ENCODE measurements at places on chromosomes 1 and 21.
A peak's percentile ranks its signal among the peaks of the same experiment; 100 is the strongest.

DNA sequence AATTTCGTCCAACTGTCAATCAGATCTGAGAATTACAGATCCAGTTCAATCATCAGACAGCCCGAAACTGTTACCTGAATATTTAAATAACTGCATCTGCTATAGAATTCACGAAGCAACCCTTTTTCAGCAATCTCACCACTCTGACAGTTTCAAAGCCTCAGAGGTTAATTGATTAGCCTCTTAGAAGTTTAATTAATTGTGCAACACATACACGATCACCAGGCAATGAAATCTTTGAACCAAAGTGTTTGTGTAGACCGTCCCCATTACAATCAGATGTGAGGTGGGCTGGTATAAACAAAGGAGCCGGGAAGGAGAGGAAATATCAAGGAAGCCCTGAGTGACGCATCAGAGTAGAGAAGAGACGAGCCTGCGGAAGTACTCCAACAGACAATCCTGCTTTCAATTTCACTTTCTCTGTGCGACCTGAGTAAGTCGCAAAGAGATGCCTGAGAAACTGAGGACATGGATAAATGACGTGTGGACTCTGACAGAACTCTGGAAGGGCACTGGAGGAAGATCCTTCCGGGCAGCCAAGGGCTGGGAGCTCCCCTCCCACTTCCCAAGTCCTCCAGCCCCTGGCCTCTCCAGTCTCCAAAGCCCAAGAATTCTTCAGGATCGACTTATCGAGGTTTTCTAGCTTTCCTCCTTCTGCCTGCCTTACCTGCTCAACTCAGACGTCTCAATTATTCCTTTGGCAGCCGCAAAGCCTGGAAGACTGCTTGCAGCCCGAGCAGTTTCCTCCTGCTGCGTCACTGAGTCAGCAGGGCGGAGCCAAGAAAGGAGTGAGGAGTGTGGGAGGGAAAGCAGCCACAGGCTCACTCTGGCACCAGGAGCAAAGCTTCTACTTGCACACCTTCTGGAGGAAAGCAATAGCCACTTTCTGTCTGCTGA, at the start of gene RNASEL:
RNASEL (minus strand) TSS at position 757 of the 897 bp plus-strand sequence. CDS start 2,450 bp downstream, outside the sequence.
- peak; percentile 79 for DNase-seq

DNA sequence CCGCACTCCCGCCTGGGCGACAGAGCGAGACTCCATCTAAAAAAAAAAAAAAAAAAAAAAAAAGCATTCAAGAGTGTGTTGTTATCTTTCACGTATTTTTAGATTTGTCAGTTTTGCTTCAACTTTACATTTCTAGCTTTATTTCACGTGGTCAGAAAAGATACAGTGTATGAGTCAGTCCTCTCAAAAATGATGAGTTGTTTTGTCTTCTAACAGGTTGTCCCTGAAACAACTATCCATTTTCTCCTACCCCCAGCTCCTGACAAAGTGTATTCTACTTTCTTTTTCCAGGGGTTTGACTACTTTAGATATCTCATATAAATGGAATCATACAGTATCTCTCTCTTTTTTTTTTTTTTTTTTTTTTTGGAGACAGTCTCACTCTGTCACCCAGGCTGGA, 5.5 kb upstream of the ZNF695 start:
- no peak for DNase-seq

DNA sequence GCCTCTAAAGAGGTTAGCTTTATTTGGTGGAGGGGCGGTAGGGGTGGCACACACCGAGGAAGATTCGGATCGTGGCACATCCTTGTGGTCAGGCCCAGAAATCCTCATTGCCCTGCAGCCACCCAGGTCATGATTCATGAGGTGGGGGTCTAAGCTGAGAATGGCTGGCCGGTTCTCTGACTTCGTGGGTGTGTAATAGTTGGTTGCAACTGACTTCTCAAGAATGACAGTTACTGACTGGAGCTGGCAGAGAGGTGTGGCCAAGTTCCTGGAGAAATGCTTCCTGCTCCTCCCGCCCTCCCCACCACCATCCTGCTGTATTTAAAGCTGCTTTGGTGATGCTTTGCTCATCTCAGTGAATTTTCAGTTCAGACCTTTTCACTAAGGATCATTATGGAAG, 198.6 kb downstream of the KIF26B start:
- DNase-seq: no peak

DNA sequence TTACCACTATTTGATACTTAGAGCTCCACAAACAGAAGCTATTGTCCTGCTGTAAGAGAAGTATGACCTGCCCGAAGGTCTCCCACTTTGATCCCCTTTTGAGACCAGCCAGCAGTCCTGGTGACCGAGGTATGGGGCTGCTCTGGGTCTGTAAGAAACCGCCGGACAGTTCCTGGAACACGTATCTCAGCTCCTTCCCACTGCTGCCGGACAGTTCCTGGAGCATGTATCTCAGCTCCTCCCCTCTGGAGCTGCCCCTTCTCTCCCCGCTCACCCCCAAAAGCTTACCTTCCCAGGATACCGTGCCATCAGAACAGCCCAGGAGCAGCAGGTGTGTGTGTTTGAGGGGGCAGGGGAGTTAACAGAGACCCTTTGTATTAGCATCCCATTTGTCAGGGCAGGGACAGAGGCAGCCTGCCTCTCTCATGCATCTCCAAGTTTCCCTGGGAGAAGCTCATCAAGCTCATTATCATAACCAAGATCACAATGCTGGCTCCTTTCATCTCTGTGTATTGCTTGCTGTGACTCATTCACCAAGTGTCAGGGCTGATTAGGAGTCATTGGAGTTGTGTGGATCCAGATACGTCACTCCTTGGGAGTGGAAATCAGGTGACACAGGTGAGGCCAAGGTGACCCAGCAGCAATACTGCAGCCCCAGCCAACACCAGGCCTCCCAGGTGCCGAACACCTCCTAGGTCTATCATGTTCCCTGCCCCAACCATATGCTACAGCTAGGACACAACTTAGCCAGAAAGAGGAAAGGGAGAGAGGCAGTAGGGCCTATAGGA, 25.3 kb downstream of the OPTC start:
- DNase-seq: no peak

DNA sequence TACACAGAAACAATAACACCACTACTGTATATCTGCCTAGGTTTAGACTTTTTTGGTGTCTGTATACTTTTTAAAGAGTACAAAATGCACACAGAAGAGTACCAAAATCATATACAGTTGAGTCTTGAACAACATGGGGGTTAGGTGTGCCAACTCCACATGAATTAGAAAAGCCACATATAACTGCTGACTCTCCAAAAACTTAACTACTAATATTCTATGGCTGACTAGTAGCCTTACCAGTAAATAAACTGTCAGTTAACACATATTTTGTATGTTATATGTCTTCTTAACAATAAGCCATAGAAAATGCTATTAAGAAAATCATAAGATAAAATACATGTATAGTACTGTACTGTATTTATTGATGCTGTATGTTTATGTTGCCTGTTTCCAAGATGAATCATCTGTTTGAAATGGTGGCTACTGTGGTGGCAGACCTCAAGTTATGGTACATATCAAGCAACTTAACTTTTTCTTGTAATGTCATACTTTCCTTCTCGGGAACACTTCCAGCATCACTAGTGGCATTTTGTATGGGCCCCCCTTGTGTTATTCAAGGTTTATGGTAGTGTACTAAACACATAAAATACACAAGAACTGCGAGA, 71.2 kb downstream of the LHX4 start:
- DNase-seq: no peak

GRCh38 chr1:39564941-39565340, 11.6 kb downstream of the PABPC4 start:
- DNase-seq: no peak

DNA sequence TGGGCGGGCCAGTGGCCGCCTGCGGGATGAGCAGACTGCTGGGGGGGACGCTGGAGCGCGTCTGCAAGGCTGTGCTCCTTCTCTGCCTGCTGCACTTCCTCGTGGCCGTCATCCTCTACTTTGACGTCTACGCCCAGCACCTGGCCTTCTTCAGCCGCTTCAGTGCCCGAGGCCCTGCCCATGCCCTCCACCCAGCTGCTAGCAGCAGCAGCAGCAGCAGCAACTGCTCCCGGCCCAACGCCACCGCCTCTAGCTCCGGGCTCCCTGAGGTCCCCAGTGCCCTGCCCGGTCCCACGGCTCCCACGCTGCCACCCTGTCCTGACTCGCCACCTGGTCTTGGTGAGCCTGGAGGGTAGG, 2.1 kb downstream of the B4GALT2 start:
- no peak for DNase-seq

- no peak for DNase-seq
Observed at GRCh38 chr1:116690849-116691406, 23.4 kb upstream of the IGSF3 start.

- DNase-seq: no peak
Observed at GRCh38 chr1:160217481-160218051, 12.4 kb downstream of the PEA15 start.

DNA sequence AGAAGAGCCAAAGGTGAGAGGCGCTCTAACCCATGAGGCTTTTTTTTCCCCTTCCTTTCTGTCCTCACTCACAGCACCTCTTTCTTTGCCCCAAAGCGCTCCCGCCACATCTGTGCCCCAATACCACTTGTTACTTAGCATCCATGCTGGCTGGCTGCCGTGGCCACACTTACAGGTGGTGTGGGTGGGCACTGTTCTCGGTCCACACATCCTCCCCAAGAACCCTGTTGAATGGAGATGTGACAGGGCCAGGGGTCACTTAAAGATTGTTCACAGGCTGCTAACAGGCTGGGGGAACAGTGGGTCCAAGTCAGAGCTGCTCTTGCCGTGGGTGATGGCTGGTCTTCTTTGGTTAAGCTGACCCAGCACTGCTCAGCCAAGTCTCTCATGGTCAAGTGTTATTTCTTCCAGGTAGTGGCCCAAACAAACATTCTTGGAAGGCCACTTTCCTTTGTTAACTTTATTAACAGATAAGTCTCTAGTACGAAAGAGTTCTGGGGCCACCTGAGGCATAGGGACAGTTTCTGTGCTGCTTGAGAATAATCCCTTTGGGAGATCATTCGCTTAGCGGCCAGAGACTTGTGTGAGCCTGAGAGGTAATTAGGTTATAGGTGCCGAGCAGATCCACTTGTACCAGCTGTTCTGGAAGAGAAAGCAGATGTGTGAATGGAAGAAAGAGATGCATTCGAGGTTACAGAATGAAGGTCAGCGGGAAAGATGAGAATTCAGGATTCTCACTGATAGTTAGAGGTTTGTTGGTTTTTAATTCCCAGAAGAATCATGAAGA, 62.6 kb upstream of the IRF2BP2 start:
- DNase-seq: no peak

GRCh38 chr1:37739222-37739621, 25.7 kb downstream of the EPHA10 start:
- no peak for DNase-seq

DNA sequence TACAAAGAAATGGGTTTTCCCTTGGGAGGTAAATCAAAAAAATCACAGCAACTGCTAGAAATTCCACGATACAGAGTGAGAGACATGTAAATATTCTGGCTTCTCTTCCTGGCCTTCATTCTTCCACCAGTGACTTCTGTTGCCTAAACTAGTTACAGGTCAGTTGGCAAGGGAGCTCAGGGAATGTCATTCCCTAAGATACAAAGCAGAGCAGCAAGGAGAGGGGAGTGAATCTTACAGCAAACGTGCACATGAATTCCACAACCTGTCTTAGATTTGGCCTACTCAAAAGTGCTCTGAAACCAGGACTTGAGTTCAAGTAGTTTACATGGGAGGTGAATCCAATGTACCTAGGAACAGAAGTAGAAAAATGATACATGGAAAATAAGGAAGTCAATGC, 445.3 kb upstream of the LRRC7 start:
- no peak for DNase-seq

DNA sequence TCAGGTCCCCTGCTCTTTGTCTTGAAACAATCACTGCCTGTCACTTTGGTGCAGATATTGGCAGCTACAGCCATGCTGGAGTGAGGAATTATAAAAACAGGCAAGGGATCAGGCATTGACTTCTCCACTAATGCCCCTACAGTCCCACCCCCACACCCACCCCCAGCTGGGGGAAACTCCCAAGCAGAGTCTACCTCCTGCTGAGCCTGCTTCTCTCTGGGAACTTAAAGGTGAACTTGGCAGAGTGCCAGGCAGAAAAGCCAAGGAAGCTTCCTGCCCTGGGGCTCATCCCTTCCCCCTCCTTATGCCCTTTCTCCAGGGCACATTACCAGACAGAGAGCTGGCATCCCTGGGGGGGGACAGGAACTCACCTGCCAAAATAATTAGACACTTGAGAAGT, 6.7 kb downstream of the NCMAP start:
- DNase-seq: no peak

- DNase-seq: no peak
Observed at GRCh38 chr1:153774026-153774595, 1.1 kb upstream of the SLC27A3 start.

DNA sequence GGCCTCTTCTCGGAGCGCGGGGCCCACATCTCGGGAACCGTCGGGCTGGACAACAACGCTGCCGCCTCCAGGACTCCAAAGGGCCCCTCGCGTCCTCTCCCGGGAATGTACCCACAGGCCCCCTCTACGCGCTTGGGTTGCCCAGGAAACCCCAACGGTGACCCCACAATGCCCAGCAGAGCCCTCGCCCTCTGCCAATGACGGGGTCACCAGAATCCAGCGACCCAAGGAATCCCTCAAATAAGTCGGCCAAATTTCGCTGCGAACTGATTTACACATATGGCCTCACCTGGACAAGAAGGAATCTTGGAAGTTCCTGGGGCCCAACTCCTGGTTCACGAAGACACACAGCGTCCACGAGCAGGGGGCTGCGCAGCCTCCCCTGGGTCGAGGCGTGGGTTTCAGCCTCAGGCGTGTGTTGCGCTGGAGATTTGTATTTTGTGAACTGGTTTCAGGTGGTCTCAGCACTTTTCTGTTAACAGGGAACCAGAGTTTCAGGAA, 78.1 kb downstream of the DESI2 start:
- no peak for DNase-seq

GRCh38 chr1:196319301-196319700, 288.9 kb downstream of the KCNT2 start:
- DNase-seq: no peak

DNA sequence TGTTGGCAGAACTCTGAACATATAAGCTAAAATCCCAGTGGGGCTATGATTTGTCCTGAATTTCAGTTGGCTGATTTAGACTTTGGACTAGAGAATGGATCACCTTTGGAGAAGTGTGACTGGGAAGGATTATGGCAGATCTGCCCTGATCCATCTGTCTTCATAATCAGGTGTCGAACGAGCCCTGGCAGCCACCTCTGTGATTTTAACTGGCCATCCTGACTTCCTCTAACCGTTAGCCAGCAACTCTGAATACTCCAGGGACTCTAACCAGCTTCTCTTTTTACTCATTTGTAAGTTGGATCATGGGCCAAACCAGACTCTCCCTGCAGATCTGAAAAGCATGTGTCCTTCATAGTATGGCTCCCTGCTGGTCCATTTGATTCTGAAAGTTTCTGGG, 32.0 kb downstream of the ACTN2 start:
- DNase-seq: no peak

GRCh38 chr1:159752135-159752580, 28.6 kb upstream of the DUSP23 start:
- DNase-seq: no peak
